Small intestine (tissue), 16 donors: ENCODE measurements at places on chromosomes 1 and 21. TPM values are rescaled to one million over a fixed set of nuclear protein-coding genes. Genes with fewer than 3 reads are reported as not detected.

DNA sequence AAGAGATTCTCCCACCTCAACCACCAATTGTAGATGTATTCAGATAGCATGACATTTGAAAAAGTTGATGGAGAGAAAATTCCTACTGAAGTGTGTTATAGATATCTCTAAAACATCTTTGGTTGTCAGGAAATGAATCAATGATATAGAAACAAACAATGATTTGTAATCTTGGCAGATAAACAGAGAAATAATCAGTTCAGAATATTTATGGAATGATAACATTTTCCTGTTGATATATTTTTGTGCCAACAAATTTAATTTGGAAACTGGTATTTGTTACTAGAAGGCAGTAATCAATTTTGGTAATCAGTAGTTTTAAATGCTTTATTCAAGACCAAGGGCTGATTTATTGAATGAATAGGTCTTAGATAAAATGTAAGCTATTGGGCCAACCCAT is 695.6 kb downstream of the USP25 start:
- no peak for DNase-seq

The PAQR6 gene
- polyA plus RNA-seq, result 4.6 TPM

DNA sequence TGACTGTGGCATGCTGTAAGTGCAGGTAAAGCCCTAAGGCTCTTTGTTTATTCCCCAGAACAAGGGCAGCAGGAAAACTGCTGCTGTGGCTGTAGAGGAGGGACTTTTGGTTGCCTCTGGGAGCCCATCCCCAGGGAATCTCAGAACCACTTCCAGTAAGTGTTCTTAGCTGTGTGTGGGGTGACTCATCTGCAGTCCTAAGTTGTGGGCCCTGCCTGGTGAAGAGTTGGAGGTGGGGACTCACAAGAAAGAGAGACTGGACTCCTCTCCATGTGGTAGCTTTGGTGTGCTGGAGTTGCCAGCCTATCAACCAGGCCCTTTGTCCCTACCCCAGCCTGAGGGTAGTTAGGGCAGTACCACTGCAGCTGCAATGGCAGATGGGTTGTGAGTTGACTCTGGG is 24.0 kb upstream of the DENND1B start:
- DNase-seq, result no peak

The AGT gene
- polyA plus RNA-seq, result 357 TPM

- DNase-seq, result peak; percentile 4
Observed at GRCh38 chr1:231778009-231778719, 151.6 kb downstream of the DISC1 start.

- DNase-seq, result peak; percentile 28
Observed at GRCh38 chr1:121586369-121587229, 401.8 kb downstream of the SRGAP2C start.
